Ureter (tissue), 1 donor: ENCODE measurements at places on chromosomes 4 and X.

GRCh38 chr4:4766564-4766963 is 92.9 kb upstream of the MSX1 start:
- DNase-seq, result no peak

GRCh38 chr4:173685165-173685830 is 155.3 kb upstream of the HAND2 start:
- DNase-seq, result no peak

- DNase-seq, result no peak
Measured at GRCh38 chrX:6448003-6448402, 86.9 kb downstream of the VCX3A start.

DNA sequence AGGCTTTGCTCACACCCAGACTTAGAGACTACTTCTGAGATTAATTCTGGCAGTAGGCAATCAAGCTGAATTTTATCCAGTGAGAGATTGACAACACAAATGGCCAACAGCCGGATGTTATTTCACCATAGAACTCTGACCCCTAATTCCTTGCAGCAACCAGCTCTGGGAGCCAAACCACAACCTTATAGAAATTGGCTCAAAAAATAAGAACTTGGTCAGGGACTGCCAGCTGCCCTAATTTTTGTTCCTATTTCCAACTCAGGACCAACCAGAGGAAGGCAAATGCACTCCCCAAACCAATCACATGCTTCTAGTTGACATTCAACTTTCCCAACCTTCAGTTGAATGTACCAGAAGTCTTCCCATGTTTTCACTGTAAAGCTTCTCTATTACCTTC is 269.7 kb downstream of the HS3ST1 start:
- DNase-seq, result no peak

GRCh38 chr4:89158884-89159503 is 47.7 kb downstream of the TIGD2 start:
- DNase-seq, result no peak

DNA sequence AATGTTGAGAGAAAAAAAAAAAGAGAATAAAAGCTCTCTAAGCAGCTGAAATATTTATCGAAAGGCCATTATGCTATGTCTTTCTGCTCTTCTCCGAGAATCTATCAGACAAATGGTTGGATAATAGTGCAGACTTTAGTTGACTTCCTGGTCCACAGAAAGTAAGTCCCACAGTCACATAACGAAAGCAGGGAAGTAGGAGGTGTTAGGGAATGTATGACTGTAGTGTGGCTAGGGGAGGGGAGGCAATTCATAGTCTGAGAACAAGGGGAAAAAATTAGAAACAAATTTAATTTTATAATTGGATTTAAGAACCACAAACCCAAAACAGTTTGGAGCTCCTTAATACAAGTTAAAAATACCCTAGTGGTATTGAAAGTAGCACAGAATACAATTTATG is 79.7 kb upstream of the VEGFC start:
- DNase-seq, result no peak

DNA sequence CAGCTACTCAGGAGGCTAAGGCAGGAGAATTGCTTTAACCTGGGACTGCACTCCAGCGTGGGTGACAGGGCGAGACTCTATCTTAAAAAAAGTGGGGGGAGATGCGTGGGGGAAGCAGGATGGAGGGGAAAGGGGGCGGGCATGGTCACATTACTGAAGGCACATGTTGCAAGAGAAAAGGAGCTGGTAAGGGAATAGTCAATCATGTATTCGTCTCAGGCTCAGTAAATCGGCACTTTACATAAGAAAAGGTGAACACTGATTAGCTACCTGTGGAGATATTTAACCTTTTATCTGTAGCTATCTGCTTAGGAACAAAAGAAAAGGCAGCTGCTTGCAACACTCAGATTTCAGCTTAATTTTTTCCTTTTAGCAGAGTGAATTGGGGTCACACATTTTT is 132.5 kb downstream of the PLS3 start:
- no peak for DNase-seq

GRCh38 chr4:67713529-67714247 is 12.7 kb upstream of the UBA6 start:
- DNase-seq, result no peak

- DNase-seq, result no peak
Measured at GRCh38 chrX:31555506-31555905, 483.7 kb upstream of the FTHL17 start.

DNA sequence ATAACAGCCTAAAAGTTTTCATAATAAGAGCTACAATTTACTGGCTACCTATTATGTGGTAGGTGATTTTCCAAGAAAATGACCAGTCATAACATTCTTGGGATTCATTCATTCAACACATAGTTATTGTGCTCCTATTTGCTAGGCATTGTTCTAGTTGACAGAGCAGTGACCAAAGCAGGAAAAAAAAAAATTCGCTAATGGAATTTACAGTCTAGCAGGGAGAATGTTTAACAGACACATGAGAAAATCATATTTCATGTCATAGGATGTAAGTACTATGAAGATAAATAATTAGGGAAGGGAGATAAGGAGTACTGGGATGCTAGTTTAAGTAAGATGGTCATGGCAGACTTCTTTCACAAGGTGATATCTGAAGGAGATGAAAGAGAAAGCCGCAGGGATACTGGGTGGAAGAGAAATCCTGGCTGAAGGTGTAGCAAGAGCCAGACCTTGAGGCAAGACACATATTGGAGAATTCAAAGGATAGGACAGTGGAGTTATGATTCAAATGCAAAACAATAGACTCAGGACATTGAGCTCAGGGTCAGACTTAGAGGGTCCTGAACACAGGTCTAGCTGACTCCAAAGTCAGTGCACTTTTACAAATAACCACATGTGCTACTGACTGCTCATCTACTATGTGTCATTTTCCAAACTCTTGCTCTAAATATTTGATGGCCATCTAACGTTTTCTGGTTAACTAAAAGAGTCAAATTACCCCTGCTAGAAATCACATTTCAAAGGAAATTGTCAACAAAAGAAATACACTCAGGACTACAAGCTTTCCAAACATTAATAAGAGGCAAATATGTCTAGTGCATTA is 20.4 kb downstream of the SPCS3 start:
- no peak for DNase-seq

DNA sequence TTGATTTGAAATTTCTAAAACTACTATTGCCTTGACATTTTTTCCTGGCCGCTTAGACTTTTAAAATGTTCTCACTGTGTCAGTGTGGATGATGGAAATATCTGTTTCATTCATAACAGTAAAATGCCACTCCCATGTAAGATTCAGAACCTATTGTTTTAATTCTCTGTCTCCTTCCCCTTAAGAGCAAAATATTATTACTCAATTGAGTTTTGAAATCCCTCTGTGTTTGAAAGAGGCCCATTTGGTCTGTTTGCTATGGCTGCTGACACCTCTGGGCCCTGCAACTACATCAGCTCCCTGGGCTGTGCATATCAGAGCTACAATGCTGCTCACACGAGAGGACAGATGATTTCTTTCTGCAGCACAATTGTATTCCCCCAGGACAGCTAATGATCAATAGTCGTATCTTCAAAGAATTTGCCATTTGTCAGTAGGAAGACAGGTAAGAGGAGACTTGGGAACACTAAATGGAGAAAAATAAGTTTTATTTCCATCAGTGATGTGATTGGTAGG is 388.0 kb upstream of the GALNT7 start:
- no peak for DNase-seq

GRCh38 chr4:174496631-174497432 is 25.5 kb downstream of the HPGD start:
- no peak for DNase-seq

DNA sequence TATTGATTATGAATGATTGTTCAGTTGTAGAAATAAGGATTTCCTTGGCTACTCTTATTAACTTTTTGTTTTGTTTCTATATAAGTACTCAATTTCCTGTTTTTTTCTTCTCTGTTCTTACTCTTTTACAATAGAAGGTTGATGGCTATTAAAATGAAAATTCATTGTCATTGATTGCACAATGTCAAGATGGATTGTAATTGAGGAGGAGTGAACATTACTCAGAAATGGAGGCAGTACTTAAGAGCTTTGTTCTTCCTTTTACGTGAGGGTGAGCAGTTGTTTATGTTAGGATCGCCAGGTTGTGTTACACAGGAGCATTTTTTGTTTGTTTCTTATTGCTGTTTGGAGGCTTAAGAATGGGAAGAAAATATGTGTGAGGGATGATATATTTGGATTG is 2062.4 kb downstream of the ARAP2 start:
- no peak for DNase-seq

DNA sequence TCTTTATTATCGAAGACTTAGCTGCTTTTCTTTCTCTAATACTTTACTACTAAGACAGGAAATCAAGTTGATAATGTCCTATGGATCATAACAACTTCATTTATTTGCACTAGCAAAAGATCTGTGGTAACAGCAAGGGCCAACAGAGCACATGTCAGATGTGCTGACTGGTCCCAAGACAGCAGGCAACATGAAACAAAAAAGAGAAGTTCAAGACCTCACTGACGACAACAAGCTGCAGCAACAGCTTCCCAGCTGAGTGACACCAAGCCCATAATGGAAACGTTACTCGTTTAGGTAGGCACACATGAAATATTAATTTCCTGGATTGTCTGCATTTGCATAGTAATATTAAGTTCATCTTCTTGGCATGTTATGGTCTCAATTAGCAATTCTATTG is 126.9 kb downstream of the UNC5C start:
- DNase-seq, result no peak

- no peak for DNase-seq
Measured at GRCh38 chrX:137519459-137519858, 46.5 kb upstream of the ZIC3 start.
